ENCODE measurements at places on chromosomes 7 and 10. TPM values are rescaled to one million over a fixed set of nuclear protein-coding genes. Genes with fewer than 3 reads are reported as not detected.

DNA sequence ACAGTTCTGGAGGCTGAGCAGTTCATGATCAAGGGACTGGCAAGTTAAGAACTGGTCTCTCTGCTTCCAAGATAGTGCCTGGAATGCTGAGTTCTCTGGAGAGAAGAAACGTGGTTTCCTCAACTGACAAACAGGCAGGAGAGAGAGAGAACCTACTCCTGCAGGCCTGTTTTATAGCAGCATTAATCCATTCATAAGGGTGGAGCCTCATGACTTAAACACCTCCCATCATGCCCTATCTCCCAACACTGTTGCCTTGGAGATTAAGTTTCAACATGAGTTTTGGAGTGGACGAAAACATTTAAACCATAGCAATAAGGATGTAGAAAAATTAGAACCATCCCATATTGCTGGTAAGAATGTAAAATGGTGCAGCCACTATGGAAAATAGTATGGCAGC is 32.3 kb upstream of the IMMP2L start:
- no peak for DNase-seq

DNA sequence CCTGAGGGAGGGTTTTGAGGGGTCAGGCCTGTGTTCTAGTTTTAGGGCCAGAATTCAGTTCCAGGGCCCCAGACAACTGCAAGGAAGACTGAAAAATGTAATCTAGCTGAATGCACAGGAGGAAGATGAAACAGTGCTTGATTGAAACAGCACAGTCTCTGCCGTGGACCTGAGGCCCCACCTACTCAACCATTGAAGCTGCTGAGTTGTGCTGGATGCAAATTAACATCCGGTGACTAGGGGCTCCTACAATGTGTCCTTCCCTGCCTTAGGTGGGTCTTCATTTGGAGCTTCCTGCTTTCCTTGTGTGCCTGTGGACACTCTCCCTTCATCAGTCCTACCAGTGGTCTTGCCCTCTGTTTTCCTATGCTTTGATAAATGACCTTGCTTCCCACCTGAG is 5.7 kb downstream of the GLRX3 start:
- no peak for DNase-seq

GRCh38 chr10:119375574-119376272 is 166.8 kb downstream of the RGS10 start:
- DNase-seq, result peak; percentile 51

The NPFFR1 gene
- total RNA-seq, result not detected

The NUDT5 gene
- total RNA-seq, result 8.6 TPM
